ENCODE measurements at places on chromosomes 12 and 14.

DNA sequence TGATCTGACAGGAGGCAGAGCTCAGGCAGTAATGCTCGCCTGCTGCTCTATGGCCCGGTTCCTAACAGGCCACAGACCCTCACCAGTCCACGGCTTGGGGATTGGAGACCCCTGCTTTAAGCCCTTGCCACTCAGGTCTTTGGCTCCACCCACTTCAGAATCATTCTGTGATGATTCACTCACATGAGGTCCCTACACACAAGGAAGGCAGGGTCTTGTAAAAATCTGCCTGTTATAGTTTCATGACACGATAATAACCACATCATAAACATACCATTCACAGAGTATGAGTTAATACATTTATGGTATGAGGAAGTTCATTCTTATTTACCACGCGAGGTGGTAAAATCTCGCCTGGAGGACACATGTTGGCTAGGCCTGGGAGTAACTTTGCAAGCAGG lies 29.0 kb upstream of the MAX start:
- DNase-seq: peak; percentile 14

DNA sequence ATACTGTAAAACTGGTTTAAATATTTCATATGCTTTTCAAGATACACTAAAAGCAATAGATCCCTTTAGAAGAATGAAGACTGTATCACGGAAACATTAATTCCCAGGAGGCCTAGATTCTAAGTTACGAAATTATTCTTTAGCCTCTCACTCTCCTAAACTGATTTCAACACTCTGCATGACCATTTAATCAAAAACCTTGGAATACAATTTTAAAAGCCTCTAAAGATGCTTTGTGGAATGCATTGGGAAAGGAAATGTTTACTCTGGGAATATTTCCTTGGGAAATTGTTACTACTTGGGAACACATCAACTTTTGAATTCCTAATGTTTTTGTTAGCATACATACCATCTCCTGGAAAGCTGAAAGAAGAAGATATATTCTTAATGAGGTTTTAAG lies 255.7 kb upstream of the FAR2 start:
- no peak for DNase-seq

GRCh38 chr12:72836194-72836593 lies 564.0 kb downstream of the TRHDE start:
- no peak for DNase-seq

GRCh38 chr12:128418944-128419343 lies 152.0 kb downstream of the TMEM132C start:
- no peak for DNase-seq

- peak; percentile 76 for DNase-seq
These were observed 191.4 kb downstream of the CACNA1C start for GRCh38 chr12:2244013-2244861.

- peak; percentile 61 for DNase-seq
These were observed 96.7 kb downstream of the TRHDE start for GRCh38 chr12:72368719-72369422.
